ENCODE measurements at places on chromosomes 4 and X.

DNA sequence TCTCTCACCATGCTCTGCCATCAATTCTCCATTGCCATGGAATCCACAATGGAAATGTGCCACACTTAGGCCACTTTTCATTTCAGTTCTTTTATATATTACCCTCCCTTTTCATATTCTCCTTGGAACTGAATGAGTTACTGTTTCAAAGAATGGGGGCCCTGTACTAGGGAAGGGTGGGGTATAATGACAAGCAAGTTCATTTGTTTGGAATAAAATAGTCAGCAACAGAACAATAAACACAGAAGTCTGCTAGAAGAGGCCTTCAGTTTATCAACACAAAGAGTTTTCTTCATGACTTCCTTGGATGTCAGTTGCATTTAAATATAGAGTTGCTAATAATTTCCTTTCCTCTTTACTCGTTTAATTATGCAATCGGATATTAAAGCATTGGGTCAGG is 478.3 kb upstream of the FTHL17 start:
- DNase-seq, result no peak

DNA sequence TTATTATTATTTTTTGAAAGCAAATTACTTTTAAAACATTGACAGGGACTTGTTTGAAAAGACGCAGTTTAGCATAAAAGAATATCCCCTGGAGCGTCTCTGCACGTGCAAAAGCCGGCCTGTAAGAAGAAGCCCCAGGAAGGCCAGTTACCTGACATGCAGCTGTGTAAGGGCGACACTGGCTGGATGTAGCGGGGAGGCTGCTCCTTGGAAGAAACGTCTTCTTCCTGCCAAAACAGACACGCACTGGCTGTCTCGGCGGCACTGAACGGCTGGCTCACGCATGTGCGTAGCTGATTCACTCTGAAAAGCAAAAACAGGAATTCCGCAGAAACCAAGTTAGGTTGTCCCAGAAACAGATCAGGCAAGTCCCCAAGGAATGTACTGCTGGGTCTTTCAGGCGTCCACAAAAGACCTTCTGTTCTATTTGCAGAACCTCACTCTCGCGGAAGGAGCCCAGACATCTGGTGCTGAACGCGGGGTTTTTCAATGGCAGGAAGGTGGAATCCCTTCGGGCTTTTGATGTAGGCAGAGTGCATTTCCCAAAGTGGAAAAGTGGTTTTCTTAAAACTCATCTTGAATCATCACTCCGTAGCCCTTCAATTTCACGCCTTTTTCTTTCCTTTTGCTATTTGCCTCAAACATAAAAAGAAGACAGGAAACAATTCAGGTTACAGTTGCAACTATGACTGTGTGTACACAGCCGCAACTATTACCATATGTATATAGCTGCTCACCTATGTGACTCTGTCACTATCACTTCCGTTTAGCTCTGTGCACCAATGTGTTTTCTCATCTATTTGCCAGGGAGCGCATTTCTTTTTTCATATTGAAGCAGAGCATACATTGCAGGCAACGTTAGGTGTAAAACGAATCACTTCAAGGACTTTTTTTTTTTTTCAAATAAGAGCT is 38.1 kb upstream of the ARSH start:
- no peak for DNase-seq

DNA sequence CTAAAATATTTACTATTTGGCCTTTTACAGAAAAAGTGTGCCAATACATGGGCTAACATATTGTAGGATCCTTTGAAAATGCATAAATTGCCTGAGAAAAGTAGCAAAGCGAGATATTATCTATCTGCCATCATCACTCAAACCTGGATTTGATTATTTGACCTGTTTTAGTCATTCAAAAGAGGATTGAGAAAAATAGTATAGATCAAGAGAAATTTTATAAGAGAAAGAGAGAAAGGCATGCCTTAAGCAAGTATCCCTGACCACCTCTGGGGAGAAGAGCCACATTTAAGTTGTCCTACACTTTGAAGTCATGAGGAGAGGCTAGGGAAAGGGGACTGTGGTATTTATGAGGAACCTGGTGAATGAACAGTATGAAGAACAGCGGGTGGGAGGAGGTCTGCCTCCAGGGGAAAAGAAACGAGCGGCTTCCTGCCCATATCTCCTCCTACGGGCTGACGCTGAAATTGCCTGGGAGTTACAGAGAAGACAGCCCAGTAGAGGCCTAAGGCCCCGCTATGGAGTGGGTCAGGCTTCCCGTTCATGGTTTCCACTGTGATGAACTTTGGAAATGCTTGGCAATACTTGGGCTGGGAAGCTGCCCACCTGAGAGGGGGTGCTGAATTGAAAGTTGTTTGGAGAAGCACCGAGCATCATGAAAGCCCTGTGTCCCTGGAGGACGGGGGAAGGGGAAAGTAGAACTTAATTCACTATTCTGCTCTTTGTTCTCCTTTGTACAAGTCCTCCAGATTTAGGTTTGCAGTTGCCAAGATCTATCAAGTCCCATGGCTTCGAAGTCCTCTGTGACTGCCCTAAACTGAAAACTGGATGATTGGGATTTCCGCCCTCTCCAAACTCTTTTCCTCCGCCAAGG is 106.9 kb upstream of the ACSL4 start:
- DNase-seq, result no peak

- no peak for DNase-seq
Observed at GRCh38 chr4:16217300-16218051, 8.8 kb downstream of the TAPT1 start.

- no peak for DNase-seq
Observed at GRCh38 chrX:76127341-76127740, 45.5 kb upstream of the PBDC1 start.

- DNase-seq, result no peak
Observed at GRCh38 chrX:100643956-100644860, at the start of gene SRPX2. Gene SRPX2 (plus strand): TSS chrX:100644199. CDS start chrX:100646323, 2,124 bp downstream.

- DNase-seq, result no peak
Observed at GRCh38 chr4:41323706-41324105, 67.0 kb downstream of the UCHL1 start.

GRCh38 chr4:98166025-98166730 is 22.9 kb upstream of the STPG2 start:
- no peak for DNase-seq

GRCh38 chr4:41448934-41449333 is 89.0 kb upstream of the LIMCH1 start:
- DNase-seq, result no peak

GRCh38 chrX:109793191-109793590 is 60.1 kb upstream of the ACSL4 start:
- DNase-seq, result no peak

- peak; percentile 80 for DNase-seq
Observed at GRCh38 chrX:48573690-48574269, 504 bp upstream of the RBM3 start.

- no peak for DNase-seq
Observed at GRCh38 chr4:1285790-1286553, 3.7 kb upstream of the MAEA start.

GRCh38 chrX:24607616-24608015 is 39.5 kb downstream of the PCYT1B start:
- DNase-seq, result no peak

DNA sequence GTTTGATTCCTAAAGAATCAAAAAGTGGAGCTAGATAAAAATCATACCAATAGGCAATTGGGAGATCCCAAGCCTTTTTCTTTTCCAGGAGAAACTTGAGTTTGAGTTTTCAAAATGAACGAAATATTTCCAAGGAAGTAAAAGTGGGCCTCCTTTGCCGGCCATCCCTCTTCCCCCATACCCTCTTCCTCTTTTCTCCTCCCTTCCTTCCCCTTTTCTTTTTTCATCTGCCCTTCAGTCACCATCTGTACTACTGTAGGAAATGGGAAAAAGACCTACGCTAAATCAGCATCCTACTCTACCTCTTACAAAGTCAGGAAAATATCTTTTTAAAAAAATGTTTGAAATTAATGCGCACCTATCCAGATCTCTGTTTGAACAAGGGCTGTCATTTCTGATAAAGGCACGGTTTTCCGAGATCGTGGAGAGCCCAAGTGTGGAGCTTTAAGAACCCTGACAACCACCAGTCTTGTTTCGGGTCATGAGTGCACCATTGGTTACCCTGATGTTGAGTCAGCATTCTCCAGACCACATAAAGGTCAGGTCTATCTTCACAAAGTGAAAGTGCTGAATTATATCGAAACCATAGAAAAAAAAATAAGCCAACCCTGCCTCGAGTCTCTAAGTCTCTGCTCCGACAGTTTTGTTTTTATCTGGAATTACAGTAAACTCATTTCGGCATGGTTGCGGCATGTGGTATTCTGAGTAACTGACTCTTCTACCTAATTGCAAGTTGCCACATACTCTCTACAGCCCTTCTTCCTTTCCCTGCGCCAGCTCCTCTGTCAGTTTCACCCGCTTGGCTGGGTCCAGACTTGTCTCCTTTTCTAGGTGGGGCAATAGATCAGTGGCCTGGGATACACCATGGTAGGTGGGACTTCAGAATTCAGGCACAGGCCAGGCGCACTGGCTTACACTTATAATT is 140.2 kb upstream of the KLF3 start:
- DNase-seq, result no peak

- DNase-seq, result no peak
Observed at GRCh38 chr4:156901871-156902270, 69.7 kb downstream of the PDGFC start.

DNA sequence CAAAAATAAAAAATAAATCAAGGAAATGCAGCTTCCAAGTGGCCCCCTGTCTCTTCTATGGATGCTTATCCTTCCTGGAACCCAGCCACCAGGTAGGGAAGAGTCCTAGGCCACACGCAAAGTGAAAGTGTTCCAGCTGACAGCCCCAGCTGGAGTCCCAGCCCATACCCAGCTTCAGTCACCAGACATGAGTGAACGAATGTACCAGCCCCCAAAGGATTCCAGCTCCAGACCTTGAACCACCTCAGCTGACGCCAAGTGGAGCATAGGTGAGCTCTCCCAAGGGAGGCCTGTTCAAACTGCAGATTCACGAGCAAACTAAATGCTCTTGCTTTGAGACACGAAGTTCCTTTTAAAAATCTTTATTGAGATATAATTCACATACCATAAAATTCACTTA is 62.0 kb downstream of the BCOR start:
- DNase-seq, result no peak

DNA sequence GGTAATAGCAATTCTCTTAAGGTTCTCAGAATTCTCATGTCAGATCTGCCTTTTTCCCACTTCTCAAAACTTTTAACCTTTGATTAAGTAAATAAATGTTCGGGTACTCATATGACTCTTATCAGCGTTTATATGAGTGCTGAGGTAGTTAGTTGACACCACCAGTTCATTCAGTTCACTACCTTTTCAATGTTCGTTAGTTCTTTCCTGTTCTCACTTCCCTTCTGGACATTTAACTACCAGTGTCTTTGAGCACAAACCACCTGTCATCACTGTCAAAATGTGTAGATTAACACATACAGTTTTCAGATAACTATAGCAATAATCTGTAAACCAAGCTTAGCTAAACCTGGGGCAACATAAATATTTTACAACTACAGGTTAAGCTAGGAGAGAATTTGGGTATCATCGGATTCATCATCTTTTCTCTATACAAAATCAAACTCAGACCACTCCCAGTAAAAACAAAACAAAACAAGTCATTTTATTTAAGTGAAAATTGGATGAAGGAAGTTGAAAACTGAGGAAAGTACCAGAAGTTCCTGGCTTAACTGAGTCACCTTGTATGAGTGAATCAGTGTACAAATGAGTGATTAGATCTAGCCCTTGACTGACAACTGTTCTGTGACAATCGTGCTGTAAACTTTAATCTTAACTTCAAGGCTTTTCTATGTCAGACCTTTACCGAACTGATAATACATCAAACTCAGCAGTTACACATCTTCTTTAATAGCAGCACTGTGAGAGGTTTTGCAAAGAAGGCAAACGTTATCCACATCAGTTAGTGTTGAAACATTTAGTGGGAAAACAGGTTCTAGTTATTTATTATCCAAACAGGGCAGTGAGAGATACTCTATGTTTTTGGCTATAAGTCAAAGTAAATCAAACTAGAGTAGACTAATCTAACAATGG is 41.9 kb downstream of the ARHGEF38 start:
- DNase-seq, result no peak

DNA sequence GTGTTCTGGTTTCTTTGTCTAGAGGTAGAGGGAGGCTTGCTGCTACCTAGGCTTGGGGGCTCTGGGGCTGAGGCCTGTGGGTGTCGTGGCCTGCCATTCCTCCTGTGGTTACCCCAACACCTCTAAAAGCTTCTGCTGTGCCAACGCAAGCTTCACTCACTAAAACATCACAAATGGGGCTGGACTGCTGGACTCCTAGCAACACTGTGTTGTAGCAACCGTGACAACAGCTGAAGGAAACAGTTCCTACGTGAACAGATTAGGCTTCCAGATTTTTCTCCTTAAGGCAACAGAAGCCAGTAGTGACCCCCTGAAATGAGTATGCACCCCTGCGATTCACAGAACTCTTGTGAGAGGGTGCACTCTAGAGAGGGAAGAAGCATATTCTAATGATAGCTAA is 138.3 kb upstream of the TEX13D start:
- DNase-seq, result no peak

DNA sequence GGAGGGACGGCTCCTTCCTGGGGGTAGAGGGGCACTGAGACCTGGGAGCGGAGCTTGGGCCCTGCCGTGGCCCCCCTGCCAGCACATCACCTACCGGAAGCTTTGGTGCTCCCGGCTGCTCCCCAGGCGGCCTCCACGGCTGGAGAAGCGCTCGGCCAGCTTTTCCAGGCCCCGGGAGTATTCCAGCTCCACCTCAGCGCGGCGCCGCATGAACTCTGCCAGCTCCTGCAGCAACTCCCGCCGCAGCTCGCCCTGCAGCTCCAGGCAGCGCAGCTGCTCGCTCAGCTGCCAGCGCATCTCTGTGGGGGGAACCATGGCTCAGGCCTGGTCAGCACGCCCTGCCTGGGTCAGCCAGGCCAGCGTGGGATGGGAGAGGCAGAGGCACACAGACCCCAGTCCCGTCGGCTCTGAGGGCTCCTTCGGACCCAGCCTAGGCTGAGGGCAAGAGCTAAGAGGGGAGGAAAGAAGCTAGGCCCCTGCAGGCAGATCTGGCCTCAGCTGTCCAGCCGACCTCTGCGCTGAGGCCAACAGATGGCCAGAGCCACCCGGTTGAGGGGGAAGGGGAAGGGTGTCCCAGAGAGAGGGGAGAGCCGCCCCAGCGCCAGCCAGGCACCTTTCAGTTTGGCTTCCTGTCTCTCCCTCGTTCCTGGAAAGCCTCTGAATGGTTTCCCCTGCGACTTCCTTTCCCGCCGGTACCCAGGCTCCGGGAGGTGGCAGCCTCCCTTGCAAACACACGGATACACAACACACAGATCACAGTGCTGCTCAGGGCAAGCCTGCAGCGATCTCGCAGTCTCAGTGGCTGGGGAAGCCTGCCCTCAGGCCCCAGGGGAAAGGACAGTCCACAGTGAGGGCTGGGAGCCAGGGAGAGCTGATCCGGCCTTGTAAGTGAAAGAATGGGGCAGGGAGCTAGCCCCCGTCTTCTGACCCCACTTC is 4.3 kb downstream of the ARHGAP4 start:
- DNase-seq, result no peak
